ENCODE measurements at places on chromosomes 3 and 15. TPM values are rescaled to one million over a fixed set of nuclear protein-coding genes. Genes with fewer than 3 reads are reported as not detected.

ANKDD1A gene
- 3.2 TPM for total RNA-seq

ANKRD34C gene
- total RNA-seq = not detected

CCDC39 gene
- not detected for total RNA-seq

DNA sequence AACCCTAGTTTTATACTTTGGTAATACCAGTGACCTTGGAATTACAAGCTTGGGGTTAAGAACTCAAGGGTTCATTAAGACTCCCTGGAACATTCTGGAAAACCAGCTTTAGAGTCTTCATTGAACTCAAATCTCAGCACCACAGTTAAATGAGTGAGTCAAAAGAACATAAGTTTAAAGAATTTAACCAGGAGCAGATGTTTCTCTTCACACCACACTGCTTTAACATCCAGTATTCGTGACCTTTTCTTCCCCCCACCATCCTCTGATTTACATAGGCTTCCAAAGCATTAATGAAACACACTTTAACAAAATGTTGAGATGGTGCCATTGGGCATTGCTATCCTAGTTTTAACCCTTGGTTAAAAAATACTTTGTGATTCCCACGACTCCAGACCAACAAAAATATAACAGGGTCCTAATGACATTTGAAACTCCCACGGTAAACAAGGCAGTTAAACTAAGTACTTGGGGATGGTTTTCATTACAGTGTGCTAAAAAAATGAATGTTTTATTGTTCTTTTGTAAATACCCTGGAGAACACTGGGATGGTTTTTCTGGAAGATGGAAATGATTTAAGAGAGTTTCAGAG, 123.9 kb downstream of the OXNAD1 start:
- DNase-seq = no peak

DNA sequence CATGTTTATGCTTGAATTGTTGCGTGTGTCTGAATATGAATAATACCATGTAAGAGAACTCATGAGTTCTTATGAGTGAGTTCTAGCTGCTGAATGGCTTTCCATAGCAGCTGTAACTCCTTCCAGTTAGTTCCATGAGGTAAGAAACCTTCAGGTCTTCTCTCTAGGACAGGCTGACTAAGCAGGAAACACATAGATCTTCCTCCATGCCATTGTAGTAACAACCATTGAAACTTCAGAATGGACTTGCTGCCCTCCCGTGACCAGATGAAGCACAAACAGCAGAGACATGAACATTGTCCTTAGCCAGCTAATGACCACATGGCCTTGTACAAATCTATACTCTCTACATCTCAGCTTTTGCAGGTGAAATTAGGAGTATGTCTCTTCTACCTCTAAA, 200.0 kb downstream of the ZNF385D start:
- peak; percentile 59 for DNase-seq

- DNase-seq = no peak
Measured at GRCh38 chr15:78049691-78050440, 27.6 kb downstream of the TBC1D2B start.

GRCh38 chr3:182384221-182384620, 409.1 kb upstream of the ATP11B start:
- peak; percentile 77 for DNase-seq

DNA sequence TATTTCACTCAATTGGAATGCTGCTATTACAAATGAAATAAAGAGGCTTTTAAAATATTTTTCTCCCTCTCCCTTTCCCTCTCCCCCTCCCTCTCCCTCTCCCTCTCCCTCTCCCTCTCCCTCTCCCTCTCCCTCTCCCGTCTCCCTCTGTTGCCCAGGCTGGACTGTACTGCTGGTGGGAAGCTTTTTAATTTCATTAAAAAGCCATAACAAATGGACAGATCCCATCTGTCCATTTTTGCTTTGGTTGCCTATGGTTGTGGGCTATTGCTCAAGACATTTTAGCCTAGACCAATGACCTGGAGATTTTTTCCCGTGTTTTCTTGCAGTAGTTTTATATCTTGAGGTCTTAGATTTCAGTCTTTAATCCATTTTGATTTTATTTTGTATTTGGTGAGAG, 107.2 kb upstream of the LRRC3B start:
- DNase-seq = no peak

DNA sequence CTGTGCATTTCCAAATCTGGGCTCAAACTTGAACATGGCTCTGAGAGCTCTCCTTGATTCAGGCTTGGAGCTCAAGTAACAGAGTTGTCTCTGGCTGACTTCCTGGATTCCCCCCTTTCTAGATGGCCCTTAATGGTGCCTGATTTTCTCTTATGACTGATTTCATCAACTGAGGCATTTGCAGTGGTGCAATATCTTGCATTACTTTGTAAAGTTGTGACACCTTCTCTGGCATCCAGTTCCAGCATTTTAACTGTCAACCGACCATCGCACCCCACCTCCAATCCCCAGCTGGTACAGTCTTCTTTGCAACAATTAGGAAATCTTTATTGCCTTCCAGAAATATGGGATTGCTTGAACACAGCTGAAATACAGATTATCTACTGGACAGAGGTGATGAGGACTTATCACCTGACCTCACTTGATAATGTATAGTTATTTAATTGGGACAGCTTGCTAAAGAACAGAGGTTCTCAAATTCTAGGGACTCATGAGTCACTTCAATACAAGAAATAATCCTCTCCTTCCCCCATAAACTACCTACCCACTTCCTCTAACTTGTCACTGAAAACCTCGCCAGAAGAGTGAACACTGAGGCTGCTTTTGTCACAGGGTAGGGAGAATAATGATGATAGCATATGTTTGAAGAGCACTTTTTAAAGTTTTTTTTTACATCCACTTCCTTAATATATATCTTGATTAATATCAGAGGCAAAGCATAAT, 41.8 kb downstream of the FILIP1L start:
- DNase-seq = no peak

- DNase-seq = no peak
Measured at GRCh38 chr3:181791056-181791955, 79.6 kb downstream of the SOX2 start.

DNA sequence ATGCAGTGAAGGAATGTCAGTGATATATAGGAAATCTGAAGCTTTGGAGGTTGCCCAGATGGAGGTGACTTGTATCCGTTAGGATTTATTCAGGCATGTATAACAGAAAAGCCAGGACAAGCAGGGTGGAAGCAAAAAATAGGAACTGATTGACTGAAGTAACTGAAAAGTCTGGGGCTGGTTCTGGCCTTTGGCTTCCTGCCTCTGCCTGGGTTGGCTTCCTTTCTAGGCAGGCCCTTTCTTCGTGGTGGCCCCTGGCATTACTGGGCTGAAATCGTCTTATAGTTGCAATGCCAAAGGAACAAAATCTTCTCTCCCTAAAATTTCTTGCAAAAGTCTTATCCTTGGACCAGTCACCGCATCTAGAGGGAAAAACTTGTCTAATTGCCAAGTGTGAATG, 386.1 kb downstream of the PTPRG start:
- DNase-seq = no peak

Measured in bronchial epithelial cell (primary cell).